Right cardiac atrium (tissue), 5 donors: ENCODE measurements at places on chromosomes 6 and 20. TPM values are rescaled to one million over a fixed set of nuclear protein-coding genes. Genes with fewer than 3 reads are reported as not detected.

Gene SNAI1
- total RNA-seq = 2.9 TPM

Gene TXNDC5
- total RNA-seq = 47.0 TPM

Gene NOTCH4
- 27.6 TPM for total RNA-seq

Gene RAB32
- 10.8 TPM for total RNA-seq

Gene IL20RA
- 0.46 TPM for total RNA-seq

Gene C20orf202
- 0.22 TPM for total RNA-seq

Gene C6orf132
- 2.4 TPM for total RNA-seq

Gene IL17A
- total RNA-seq = not detected
